ENCODE measurements at places on chromosomes 1 and 21. TPM values are rescaled to one million over a fixed set of nuclear protein-coding genes. Genes with fewer than 3 reads are reported as not detected.

GRCh38 chr1:223330466-223330865 is 33.5 kb downstream of the SUSD4 start:
- H3K27ac ChIP-seq = no peak overlapping the region
- H3K27me3 ChIP-seq = no peaks in the 10 kb centered on the region
- H3K36me3 ChIP-seq = no peaks in the 10 kb centered on the region
- DNase-seq = no peak
- peaks cover 5% of the 10 kb centered on the region for H3K4me1 ChIP-seq

DNA sequence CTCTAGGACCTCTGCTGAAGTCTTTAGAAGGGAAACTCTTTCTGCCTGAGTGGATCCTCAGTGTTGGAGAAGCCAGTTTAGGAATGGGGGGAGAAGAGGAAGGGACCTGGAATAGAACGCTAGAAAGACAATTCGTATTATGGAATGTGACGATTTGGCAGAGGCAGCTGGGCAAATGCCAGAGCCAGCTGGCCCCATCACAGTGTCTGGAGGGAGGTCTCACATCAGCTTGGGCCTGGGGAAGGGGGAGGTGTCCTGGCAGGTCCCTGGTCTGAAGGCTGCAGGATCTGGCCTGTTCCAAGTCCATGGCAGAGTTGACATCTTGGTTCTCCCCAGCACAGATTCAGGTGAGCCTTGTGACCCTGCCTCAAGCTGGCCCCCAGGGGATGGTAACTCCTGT is 11.3 kb downstream of the TMCC2 start:
- no peaks in the 10 kb centered on the region for H3K27me3 ChIP-seq
- DNase-seq = no peak
- peaks cover 10% of the 10 kb centered on the region for H3K4me1 ChIP-seq
- H3K4me3 ChIP-seq = no peak overlapping the region
- no peaks in the 10 kb centered on the region for H3K36me3 ChIP-seq

DNA sequence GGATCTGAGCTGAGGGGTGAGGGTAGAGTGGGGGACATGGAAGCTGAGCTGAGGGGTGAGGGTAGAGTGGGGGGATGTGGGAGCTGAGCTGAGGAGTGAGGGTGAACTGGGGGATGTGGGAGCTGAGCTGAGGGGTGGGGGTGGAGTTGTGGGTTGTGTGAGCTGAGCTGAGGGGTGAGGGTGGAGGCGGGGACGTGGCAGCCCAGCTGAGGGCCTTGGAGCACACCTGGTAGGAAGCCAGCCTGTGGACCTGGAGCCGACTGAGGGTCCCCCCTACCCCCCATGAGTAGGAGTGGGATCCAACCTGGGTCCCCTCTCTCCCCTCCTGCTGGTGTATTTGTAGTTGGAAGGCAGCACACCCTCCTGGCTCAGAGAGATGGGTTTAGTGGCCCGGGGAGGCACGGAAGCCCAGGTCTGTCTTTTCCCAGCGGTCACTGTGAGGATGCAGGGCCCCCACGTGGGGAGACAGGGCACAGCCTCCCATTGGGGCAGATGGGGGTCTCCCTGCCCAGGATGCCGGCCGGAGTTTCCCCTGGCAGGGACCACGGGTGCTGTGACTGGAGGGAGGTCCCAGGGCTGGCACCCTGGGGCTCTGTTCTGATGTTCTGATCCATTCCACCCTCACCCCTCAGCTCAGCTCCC is 13.2 kb upstream of the NPHP4 start:
- no peak overlapping the region for H3K27ac ChIP-seq
- no peak for DNase-seq
- no peaks in the 10 kb centered on the region for H3K36me3 ChIP-seq
- no peak overlapping the region for H3K4me3 ChIP-seq

DNA sequence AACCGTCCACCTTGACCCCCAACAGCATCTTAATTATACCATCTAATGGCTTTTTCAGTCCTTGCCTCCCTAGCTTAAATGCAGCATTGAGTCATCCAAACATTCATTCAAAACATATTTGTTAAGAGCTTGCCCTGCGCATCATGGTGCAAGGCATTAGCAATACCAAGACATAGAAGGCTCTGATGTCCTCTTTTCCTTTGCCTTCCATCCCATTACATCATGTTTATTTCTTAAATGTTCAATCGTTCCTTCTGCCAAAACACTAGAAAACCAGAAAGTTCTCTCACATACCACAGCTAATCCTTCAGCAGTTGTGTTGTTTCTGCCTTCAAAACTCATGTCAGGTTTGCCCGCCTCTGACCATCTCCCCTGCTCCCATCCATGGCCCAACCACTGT is 29.8 kb upstream of the VTCN1 start:
- no peaks in the 10 kb centered on the region for H3K4me1 ChIP-seq
- no peaks in the 10 kb centered on the region for H3K27me3 ChIP-seq
- DNase-seq = no peak

DNA sequence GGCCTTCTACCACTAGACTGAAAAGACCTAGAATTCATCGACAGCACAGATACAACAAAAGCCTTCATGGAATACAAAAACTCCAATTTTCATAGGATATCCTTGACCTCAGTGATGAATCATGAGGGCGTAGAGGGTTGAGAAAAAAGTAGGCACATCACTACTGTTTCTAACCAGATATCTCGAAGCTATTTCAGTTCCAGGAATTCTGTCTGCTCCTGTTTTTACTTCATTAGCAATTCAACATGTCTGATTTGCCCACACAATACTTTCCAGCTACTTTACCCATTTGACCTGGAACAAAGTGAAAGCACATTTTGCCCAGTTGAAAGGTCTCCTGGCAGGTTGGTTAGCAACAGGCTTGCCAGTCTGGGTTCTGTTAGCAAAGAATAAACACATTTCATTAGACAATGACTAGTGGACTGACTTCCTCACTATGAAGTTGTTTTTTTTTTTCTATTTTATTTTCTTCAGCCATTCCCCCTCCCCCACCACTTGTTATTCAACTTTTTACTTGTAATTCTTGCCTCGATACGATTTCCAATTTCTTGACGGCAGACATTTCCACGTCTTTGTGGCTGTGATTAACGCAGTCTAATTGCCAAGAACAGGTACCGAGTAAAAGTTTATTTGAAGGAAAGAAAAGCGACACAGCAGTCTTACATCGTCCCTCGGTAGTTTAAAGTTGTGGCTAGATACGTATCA is 4.0 kb upstream of the ZBTB18 start:
- peak overlapping the region; percentile 94 for H3K27ac ChIP-seq
- peaks cover 41% of the 10 kb centered on the region for H3K4me1 ChIP-seq
- H3K36me3 ChIP-seq = no peaks in the 10 kb centered on the region

- DNase-seq = no peak
- H3K4me1 ChIP-seq = peaks cover 87% of the 10 kb centered on the region
Observed at GRCh38 chr21:25564349-25564948, 42.8 kb downstream of the MRPL39 start.

DNA sequence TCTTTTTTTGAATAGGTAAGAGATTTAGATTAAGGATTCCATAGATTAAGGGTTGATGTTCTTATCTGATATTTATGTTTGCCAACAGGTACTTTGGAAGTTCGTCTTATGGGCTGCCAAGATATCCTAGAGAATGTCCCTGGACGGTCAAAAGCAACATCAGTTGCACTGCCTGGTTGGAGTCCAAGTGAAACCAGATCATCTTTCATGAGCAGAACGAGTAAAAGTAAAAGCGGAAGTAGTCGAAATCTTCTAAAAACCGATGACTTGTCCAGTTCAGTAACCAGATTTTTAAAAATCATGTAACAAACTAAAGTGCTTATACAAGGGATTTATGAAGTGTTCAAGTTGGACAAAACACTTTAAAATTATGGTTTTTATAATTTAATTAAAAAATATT is 100.5 kb downstream of the PKN2 start:
- no peak overlapping the region for H3K27ac ChIP-seq
- H3K4me1 ChIP-seq = no peaks in the 10 kb centered on the region
- no peaks in the 10 kb centered on the region for H3K27me3 ChIP-seq
- H3K4me3 ChIP-seq = no peak overlapping the region

DNA sequence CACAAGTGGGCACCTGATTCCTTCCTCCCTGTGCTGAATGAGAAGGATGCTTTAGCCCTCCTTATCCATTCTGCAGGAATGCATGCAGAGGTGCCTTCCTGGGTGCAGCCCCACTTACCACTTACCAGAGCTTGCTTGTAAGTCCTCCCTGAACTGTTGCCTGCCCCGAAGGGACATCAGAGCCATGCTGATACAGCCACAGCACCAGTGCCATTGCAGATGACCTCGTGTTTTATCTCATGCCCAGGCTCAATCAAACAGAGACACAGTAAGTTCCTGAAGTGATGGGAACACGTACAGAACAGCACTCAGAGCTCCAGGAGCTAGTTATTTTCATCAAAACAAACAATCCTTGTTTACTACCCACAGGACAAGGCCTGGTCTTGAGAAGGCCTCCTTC is 81.9 kb downstream of the ATP1A1 start:
- H3K4me1 ChIP-seq = no peaks in the 10 kb centered on the region
- H3K27me3 ChIP-seq = no peaks in the 10 kb centered on the region
- no peak overlapping the region for H3K4me3 ChIP-seq
- DNase-seq = no peak
- H3K36me3 ChIP-seq = no peaks in the 10 kb centered on the region
- no peak overlapping the region for H3K27ac ChIP-seq

Gene RGSL1
- not detected for total RNA-seq

Gene GPR25
- 7.7 TPM for total RNA-seq

Measured in CD4-positive, alpha-beta memory T cell (primary cell).